Activated CD8-positive, alpha-beta memory T cell treated with anti-CD3 and anti-CD28 coated beads, Interleukin-2, amount 50 U/mL, for 4 hours (primary cell): ENCODE measurements at places on chromosomes 2 and 18.
A peak's percentile ranks its signal among the peaks of the same experiment; 100 is the strongest.

DNA sequence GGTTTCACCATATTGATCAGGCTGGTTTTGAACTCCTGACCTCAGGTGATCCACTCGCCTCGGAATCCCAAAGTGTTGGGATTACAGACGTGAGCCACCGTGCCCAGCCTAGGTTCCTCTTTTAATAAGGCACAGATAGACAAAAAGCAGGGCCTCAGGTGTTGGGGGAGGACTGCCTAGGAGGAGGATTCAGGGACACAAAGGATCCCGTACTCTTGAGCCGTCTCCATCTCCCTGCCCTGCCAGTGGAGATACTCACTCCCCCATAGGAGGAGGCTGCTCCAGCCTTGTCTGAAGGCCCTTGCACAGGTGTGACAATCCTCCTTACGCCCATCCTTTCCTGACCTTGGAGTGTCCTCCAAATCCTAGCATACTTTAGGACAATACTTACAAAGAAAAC lies 32.0 kb upstream of the TFCP2L1 start:
- DNase-seq: no peak

- no peak for DNase-seq
Observed at GRCh38 chr18:78191276-78191675, 788.3 kb upstream of the SALL3 start.

- DNase-seq: peak; percentile 60
Observed at GRCh38 chr2:237702441-237703391, 75.3 kb downstream of the LRRFIP1 start.

GRCh38 chr2:64607381-64608304 lies 46.1 kb downstream of the SERTAD2 start:
- no peak for DNase-seq

- no peak for DNase-seq
Observed at GRCh38 chr2:226943862-226944620, 108.2 kb downstream of the RHBDD1 start.

DNA sequence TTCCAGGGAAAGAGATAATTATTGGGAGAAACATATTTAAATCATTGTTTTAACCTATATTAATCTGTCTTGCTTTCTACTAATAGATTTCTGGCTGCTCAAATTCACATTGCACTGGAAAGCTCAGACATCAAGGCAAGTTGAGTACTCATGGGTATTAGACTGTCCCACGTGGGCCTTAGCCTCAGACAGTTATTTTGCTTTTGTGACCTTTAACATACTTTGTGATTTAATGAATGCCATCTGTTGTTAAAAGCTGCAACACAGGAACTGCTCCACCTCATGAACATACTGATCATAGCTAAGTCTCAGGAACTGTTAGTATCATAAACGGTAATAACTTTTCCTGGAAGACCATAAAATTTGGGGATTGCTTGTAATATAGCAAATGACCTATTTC lies 2.7 kb upstream of the LCT start:
- no peak for DNase-seq

DNA sequence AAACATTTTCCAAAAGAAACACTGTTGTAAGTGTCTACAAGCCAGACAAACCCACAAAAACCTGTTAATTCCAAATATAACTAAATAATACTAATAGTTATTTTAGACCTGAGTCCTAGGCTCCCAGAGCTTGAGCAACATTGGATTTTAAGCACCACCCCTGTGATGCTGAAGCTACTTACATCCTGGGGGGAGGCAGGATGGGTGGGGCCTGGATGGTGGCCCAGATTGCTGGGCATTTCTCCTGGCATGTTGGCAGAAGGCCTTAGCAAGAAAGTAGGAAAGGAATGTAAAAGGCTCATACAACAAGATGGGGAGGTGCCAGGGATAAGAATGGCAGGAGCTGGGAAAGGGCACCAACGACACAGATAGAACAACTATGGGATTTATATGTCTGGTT lies 50.7 kb upstream of the OTX1 start:
- no peak for DNase-seq

GRCh38 chr2:97011977-97012569 lies 25.7 kb upstream of the FAM178B start:
- DNase-seq: no peak

GRCh38 chr2:216574046-216574445 lies 59.2 kb upstream of the IGFBP2 start:
- no peak for DNase-seq

DNA sequence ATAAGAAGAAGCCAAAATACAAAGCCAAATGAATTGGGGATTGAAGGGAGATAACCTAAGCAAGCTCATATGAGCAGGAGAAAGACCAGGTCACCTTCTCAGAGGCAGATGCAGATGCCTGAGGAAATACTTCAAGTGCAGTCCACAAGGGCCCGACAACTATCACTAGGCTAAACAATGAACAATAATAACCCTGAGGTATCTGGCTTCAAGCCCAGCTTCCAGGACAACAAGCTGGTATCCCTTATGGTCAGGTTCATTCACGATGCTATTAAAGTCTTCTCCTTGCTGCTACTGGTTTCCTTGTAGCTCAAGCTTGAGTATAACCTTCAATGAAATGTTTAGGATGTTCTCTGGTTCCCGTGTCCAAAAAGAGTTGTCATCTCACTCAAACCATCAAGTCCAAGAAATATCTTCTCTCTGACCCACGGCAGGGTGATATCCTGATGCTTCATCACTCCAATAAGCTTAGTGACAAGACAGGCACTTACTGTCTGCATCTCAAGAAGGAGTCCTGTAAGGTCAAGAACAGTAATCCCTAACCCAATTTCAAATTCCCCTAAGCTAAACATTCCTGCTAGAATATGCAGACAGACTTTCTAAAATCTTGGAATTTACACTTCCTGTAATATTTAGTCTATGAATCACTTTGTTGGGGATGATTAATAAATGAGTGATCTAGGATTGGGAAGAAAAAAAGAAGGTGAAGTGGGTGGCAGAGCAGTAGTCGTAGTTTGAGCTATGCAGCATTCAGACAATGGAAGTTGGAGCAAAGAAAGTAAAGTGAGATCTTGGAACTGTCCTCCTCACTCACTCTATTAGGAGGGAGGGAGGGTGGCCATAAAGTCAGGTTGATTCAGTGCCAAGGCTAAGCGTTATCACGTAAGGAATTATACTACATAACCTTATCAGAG lies 33.1 kb downstream of the CHN1 start:
- DNase-seq: no peak

- no peak for DNase-seq
Observed at GRCh38 chr2:145748927-145749326, 1229.0 kb upstream of the ZEB2 start.

DNA sequence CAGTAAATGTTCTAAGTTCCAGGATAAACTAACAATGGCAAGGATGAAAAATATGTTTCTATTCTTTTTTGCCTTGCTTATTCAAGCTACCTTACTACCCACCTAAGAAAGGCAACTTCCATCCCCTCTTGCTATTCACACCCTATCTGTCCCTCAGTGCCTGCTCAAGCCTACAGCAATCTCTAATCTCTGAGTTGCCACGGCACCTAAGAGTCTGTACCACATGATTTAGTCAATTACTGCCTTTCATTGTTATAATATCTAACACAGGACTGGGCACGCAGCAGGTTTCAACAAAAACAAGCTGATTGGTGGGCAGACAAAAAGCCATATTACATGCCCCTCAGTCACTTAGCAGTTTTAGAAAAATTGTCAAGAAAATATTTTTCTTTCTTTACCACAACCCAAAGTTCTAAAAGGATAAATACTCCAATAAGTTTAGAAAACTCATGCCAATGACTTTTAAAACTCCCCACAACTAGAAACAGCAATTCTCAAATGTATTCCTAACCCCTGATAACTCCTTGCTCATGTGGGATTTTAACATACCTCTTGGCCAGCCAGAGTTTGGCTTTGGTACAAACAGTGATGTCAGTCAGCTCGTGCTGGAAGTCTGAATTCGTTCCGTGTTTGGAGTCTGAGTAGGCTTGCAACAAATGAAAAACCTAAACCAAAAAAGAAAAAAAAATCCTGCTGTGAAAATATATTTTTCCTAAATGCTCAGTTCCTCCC lies 117.3 kb upstream of the ZFP36L2 start:
- no peak for DNase-seq

DNA sequence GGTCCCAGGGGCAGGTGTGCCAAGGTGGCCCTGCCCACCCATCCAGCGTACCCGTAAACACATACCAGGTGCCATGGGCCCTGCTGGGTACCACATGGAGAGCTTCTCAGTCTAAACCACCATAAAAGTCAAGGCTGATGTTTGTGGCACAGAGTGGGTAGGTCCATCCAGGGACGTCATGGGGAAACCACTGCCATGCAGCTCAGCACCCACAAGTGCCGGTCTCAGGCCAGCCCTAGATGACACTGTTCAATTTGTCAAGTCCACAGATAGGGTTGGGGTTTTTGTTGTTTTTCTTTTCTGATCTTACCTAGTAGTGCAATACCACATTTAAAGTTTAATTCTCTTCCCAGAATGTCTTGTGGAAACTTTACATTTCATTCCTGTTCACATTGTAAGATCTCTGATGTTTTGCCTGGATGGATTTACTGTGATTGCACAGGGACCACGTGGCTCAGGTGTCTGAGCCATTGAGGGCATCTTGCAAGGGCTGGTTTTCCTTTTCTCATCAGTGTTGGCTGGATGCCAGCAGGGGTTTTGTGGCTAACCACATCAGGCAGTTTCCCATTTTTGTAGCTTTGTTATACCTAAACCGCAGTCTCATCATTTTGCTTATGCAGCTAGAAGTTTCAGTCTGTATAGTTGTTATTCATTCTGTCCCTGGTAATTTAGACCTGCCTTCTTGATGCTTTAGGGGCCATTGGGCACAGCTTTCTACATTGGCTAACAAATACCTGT lies 64.7 kb downstream of the STK25 start:
- DNase-seq: peak; percentile 91

DNA sequence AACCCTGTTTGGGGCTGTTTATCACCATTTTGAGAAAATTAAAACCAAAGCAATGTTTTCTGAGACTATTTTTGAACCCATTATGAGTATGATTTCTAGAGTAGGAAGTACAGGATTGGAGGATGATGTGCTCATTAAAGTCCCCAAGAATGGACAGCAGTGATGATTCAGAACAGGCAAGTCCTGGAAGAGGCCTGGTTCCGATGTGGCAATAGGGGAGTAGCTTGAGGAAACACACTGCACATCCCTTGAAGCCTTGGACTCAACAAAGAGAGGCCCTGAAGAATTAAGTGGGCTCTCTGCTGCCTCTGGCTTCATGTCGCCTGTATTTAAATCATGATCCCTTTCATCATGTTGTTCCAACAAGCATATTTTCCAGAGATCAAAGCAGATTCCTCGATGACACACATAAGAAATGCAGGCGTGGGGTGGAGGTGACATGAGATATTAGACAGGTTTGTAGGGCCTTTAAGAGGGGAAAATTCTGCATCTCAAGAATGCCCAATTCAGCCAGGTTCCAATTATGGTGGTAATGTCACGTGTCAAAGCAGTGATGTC lies 242.2 kb downstream of the FHOD3 start:
- DNase-seq: no peak

DNA sequence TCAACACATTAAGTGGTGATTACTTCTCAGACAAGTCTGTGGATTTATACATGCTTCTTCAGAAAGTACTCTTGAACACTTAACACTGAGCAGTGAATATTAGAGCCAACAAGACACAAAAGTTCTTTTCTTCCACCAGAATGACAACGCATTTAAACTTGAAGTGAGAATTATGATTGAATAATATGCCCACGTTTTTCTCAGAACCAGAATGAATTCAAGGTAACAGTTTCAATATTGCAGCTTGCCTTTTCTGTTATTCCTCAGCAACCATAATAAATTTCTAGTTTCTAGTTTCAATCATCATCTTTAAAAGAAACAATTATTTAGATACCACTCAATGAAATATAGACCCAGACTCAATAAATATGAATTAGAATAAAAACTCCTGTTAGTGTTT lies 547.0 kb downstream of the NUP35 start:
- DNase-seq: no peak

DNA sequence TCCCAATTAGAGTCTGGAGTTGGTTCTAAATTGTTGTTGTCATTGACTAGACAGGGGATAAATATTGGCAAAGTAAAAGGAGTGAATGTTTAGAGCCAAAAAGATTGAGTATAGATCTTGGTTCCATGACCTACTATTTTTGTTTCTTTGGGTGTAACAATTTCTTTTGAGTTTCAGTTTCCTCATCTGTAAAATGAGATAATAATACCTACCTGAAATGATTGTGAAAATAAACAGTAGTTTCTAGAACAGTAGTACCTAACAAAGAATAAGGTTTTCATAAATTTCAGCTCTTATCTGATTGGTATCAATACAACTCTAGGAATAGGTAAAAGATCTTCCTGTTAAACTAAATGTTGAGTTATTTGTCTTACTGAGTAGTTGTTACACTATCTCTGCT lies 56.8 kb downstream of the PMS1 start:
- DNase-seq: no peak

- DNase-seq: no peak
Observed at GRCh38 chr2:196075196-196075595, 6.6 kb upstream of the DNAH7 start.

DNA sequence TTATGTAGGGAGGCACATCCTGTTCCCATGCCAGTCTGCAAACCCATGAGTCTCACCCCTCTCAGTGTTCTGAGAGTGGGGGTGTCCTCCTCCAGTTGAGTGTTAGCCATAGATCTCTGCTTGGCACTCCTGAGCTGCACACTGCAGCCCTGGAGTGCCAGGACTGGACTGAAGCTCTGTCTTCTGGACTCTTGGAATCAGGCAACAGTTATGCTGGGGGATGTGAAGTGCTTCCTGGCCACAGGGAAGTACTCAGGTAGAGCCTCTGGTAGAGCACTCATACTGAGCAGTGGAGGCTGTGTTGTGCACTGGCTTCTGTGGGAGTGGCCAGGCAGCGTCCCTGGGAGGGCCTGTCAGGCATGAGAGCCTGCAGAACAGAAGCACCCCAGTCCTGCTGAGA lies 43.0 kb downstream of the SERPINB7 start:
- no peak for DNase-seq

- DNase-seq: no peak
Observed at GRCh38 chr2:43985359-43985758, 10.4 kb downstream of the LRPPRC start.

DNA sequence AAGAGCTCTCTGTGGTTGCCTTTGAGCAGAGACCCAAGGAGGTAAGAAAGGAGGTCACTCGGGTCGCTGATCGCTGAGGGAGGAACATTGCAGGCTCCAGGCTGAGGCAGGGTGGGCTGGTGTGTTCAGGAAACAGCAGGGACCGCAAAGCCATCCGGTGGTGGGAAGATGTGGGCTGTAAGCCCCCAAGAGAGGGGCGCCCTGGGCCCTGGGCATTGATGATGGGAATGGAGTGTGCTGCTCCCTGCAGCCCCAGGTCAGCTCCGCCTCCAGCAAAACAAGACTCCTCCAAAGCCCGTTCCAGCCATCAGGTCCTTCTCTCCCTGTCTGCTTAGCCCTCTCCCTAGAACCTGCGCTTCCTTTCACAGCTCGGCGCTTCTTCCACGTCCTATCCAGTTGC lies 229.7 kb downstream of the KLHL29 start:
- DNase-seq: no peak
